ENCODE measurements at places on chromosomes 11 and 22. TPM values are rescaled to one million over a fixed set of nuclear protein-coding genes. Genes with fewer than 3 reads are reported as not detected.

KIF18A gene
- total RNA-seq = 8.3 TPM

MS4A4E gene
- total RNA-seq = not detected

GSTT2B gene
- 4.8 TPM for total RNA-seq

ANO3 gene
- 0.04 TPM for total RNA-seq

YDJC gene
- total RNA-seq = 21.5 TPM

MMP8 gene
- total RNA-seq = not detected

DNA sequence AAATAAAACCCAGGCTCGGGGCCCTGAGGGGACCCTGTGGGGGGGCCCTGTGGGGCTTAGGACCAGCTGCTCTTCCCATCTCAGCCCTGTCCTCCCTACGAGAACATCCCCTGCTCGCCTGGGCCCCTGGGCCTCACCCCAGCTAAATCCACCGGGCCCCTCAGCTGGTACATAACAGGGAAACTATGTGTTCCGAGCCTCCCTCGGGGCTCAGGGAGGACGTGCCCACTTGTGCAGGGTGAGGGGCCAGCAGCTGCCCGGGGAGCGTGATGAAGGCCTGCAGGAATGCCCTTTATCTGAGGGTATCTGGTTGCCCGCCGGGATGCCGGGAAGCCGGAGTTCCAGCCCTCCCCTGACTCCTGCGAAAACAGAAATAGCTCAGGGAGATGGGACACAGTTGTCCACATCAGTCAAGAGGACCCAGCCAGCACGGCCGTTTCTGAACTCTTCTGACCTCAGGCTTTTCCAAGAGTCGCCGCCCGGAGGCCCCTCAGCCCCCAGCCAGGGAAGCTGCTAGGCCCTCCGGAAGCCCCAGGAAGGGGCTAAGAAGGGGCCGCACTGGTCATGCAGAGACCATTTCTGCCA, 20.6 kb downstream of the MRPL23 start:
- DNase-seq = no peak

- no peak for DNase-seq
These were observed 103.5 kb downstream of the ARHGAP8 start for GRCh38 chr22:44855855-44856254.

- DNase-seq = no peak
These were observed 769.5 kb upstream of the ANO3 start for GRCh38 chr11:25562417-25562816.

DNA sequence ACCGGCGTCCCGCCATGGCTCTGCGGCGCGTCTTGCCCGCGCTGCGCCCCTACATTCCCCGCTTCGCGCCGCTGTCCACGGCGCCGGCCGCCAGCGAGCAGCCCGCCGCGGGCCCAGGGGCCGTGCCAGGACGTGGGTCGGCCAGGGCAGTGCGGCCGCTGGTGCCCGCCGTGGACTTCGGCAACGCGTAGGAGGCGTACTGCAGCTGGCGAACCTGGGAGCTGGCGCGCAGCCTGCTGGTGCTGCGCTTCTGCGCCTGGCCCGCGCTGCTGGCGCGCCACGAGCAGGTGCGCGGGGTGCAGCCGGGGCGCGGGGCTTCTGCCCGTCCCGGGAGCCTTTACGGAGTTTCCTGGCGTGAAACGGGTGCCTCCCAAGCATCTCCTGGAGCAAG, 20.1 kb downstream of the DGCR6L start:
- no peak for DNase-seq

DNA sequence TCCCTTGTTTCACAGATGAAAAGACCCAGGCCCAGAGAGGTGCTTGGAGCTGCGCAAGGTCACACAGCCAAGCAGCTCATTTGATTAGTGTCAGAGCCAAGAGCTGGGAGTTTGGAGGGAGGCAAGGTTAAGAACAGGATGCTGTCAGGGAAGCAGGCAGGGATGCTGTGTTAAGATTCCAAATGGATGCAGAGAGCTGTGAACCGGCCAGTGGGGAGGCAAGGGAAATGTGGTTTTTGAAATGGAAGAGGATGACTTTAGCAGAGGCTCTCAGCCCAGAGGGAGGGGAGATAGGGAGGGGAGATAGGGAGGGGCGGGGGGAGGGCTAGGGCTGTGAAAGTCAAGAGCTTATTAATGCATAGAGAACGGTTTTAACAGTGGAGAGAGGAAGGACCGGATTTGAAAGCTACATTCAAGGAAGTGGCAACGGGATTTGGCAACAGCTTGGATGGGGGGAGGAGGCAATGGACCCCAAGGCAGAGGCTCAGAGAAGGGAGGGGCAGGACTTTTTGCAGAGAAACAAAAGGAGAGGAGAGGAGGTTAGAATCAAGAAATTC, 13.0 kb downstream of the RTN4RL2 start:
- no peak for DNase-seq

DNA sequence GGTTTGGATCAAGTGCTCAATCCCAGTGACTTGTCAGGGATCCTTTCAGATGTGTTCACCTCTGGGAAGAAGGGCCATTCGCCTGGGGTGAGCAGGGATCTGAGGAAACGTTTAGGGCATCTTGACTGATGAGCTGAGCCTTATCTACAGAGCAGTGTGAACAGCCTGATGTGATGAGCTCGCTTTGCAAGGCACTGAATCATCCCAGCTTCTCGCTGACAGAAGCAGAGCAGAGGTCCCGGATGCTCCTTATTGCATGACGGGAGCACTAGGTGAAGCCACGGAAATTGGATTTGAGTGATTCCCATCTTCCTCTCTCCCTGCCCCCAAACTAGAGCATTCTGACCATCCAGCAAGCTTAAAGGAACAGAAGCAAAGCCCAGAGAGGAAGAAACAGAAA, 46.5 kb downstream of the SEZ6L start:
- DNase-seq = no peak

GRCh38 chr11:66554602-66555001, 7.9 kb downstream of the ACTN3 start:
- DNase-seq = no peak

GRCh38 chr22:43451371-43452050, 39.7 kb downstream of the MPPED1 start:
- no peak for DNase-seq

- DNase-seq = no peak
These were observed 539 bp upstream of the SLC36A4 start for GRCh38 chr11:93198215-93198845.

GRCh38 chr11:31421820-31422219, 52.2 kb downstream of the DNAJC24 start:
- no peak for DNase-seq

GRCh38 chr11:6812390-6813005, 13.0 kb upstream of the OR6A2 start:
- no peak for DNase-seq

DNA sequence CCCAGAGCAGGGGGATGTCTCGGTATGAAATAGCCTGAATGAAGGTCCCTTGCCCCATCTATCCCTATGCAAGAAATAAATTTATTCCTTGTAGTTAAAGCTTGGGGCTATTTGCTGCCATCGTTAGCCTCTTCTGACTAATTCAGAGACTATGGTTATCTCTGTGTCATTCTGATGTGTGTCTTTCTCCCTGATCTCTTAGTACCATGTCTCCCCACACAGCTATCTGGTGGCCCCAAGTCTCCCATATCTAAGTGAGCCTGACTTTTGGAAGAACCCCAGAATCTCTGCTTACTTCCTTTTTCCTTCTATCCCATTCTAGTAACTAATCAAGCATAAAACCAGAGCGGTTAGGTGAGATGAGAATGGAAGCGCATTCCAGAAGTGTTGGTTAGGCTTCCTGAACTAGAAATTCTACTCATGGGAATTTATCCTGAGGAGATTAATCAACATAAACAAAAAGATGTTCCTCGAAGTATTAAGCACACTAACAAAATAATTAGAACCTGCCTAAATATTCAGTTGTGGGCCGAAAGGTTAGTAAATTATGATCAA, 71.4 kb upstream of the BMAL1 start:
- no peak for DNase-seq

GRCh38 chr11:128501008-128501407, 86.3 kb downstream of the ETS1 start:
- no peak for DNase-seq

DNA sequence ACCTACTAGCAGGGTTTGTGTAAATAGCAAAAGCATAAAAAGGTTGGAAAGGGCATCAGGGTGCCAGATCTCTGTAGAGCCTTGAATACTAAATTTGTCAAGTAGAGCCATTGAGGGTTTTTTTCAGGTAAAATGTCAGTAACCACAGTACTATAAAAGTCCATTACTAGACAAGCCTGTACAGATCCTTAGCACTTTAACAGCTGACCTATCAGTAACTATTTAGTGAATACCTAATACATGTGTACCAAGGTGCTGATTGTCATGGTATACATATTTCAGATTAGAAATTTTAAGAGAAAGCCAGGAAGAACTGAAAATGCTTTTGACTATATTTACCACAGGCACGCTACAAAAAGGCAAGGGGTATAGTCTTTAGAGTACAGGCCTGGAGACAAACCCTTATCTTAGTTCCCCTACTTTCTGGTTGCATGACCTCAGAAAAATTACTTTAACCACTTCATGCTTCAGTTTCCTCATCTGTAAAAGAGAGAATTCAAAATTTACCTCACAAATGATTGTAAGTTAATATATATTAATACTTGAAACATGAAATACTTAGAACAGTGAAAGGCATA, 57.9 kb downstream of the RAB38 start:
- DNase-seq = no peak

- no peak for DNase-seq
These were observed 80.3 kb upstream of the AKIP1 start for GRCh38 chr11:8830641-8831040.

DNA sequence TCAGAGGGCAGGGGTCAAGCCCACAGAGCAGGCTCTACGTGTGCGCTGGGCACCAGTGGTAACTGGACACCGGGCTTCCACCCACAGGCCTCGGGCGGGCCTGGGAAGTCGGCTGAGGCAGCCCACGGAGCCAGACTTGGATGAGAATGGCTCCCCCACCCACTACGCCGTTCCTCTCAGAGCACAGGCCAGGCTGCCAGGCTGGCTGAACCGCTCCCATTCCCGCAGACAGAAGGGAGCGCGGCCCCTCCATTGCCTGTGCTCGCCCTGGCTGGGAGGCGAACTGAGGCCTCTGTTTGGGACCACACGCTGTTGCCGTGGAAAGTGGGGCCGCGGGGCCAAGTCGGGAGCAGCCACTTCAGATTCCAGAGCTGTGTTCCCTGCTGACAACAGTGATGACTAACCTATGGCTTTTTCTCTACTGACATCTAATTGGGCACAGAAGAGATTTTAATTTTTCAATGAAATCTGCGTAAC, 63.9 kb downstream of the MYH9 start:
- DNase-seq = no peak

- no peak for DNase-seq
These were observed 22.3 kb downstream of the HPS4 start for GRCh38 chr22:26461188-26461810.

DNA sequence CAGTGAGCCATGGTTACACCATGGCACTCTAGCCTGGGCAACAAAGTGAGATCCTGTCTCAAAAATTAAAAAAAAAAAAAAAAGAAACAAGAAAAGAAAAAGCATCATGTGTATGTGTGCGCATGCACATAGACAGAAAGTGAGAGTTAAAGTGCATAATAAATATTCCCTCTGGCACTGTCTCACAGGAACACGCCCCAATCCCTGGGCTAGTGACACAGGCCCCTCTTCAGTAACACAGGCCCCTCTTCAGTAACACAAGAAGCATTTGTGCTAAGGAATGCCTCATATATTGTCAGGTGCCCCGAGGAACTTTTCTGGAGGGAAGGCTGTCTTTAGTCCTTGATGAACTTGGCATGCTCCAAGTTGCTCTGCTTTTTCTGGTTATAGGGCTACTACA, 57.5 kb downstream of the RPL27A start:
- DNase-seq = no peak

Data from pulmonary artery endothelial cell (primary cell).